Type B pancreatic cell (in vitro differentiated cells): ENCODE measurements at places on chromosomes 11 and 22. TPM values are rescaled to one million over a fixed set of nuclear protein-coding genes. Genes with fewer than 3 reads are reported as not detected.

PATL1 gene
- 35.0 and 37.4 TPM in 2 replicates for total RNA-seq

OR52H1 gene
- not detected in 2 replicates for total RNA-seq

DEPDC7 gene
- total RNA-seq = 3.7 and 6.6 TPM in 2 replicates

DEAF1 gene
- total RNA-seq = 41.0 and 48.1 TPM in 2 replicates

CFAP300 gene
- total RNA-seq = 2.3 and 4.1 TPM in 2 replicates

SMIM35 gene
- 0.17 TPM in 1 of 2 replicates, not detected in the other for total RNA-seq

APOBEC3C gene
- total RNA-seq = 26.0 and 55.3 TPM in 2 replicates

SNX32 gene
- total RNA-seq = 0.76 and 4.2 TPM in 2 replicates

KIF18A gene
- total RNA-seq = 8.1 and 21.8 TPM in 2 replicates

LRRC4C gene
- 5.5 and 14.0 TPM in 2 replicates for total RNA-seq

DNHD1 gene
- 5.6 and 9.9 TPM in 2 replicates for total RNA-seq

DNA sequence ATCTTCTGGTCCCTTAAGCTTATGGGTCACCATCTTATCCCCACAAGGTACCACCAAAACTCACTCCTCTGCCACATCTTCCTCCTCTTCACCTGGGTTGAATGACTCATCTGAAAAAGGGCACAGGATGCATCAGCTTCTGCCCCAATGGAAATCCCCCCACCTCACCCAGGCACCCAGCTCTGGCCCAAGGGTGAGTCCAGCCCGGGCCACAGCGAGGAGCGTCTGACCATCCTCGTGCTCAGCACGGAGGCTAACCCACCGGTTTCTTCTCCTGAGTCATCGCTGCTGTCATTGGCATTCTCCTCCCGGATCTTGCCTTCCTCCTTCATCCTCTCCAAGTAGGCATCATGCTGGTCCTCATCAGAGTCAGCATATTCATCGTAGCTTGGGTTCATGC, 5.3 kb upstream of the TNKS1BP1 start:
- DNase-seq = no peak

DNA sequence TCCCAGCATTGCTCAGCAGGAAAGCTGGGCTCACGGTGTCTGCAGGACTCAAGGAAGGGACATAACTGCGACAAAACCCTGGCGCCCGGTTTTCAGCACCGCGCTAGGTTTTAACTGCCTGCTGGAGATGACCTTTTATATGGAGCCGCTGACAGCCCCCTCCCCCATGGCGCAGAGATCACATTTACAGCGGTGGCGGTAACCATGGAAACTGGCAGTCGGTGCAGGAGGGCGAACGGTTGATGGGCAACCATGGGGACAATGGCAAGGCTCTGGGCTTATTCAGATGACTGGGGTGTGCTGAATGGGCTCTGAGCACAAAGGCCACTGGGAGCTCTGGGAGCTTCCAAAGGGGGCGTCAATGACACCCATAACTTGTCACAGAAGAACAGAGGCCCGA, 37.2 kb downstream of the CELSR1 start:
- DNase-seq = no peak

DNA sequence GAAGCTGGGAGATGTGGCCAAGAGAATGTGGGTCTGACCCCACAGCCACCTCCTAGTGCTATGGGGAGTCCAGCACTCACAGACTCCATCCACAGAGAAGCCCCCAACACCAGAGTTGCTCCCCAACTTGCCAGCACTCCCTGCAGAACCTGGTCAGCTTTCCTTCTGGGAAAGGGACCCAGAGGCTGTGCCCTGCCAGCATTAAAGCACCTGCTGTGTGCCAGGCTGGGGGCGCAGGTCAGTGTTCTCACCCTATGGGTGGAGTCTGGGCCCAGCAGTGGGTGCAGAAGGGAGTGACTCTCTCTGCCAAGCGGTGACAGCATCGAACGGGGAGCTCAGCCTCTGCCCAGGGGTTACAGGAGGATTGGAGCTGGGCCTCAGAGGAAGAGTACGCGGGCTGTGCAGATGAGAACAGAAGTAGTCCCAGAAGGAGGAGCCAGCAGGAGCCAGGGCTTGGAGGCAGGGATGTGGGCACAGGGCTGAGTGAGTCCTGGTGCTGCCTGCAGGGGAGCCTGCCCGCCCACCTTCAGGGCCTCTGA, 114.4 kb downstream of the MPPED1 start:
- DNase-seq = no peak

DNA sequence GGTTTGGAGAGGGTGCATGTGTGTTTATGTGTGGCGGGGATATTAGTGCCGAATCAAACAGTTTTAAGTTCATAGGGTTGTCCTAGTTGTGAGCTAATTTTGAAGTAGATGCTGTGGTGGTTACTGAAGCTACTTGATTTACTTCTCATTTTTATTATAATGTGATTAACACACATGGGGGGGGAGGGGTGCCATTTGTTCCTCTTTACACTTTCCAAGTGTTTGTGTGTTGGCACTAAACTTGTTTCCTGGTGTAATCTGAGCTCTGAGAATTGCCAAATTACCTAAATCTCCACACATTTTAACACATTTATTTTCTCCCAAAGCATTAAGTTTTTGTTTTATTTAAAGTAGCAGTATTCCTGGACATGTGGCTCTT, 60.1 kb downstream of the ZNRF3 start:
- DNase-seq = no peak

GRCh38 chr11:8765294-8765693, 82.7 kb downstream of the RPL27A start:
- DNase-seq = no peak

GRCh38 chr22:41766476-41766875, 34.0 kb upstream of the CCDC134 start:
- no peak for DNase-seq

- DNase-seq = no peak
These were observed 2.7 kb downstream of the RBM14 start for GRCh38 chr11:66619080-66619554.

- no peak for DNase-seq
These were observed 49.9 kb downstream of the BIRC2 start for GRCh38 chr11:102396708-102397563.

DNA sequence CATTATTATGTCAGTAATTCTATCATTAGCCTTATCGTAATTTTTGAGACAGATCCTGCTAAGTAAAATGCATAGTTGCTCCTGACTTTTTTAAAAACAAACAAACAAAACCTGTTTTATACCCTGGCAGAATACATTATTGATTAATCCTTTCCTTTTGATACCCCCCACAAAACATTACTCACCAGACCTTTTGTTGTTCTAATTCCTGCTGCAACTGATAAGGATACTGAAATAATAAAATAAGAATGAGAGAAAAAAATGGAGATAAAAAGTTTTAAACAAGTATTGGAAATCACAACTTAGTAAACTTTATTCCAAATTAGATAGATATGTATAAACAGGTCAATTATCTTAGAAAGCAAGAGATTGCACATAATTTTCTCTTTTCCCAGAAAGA, 28.6 kb downstream of the MS4A4E start:
- no peak for DNase-seq

- no peak for DNase-seq
These were observed 145.9 kb downstream of the CEP164 start for GRCh38 chr11:117473481-117474091.

DNA sequence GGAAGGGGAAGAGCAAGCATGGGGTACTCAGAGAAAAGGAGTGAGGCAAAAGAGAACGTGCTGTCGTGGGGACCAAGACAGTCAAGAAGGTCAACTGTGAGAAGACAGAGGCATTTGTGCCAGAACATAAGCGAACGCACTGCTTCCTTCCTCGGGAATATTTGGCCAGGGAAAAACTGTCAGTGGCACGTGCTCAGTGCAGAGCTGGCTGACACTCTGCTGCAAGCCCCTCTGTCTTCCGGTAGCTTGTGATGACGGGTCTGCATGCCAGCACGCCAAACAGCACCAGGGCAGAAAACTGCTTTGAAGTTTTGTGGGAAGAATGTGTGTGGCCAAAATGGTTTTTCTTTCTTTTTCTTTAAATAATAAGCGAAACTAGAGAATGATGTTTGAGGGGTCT, 60.6 kb downstream of the SMCO4 start:
- no peak for DNase-seq

- peak; percentile 97 for DNase-seq
These were observed 88.1 kb downstream of the KCNQ1 start for GRCh38 chr11:2532704-2533586.

GRCh38 chr11:96016978-96017502, 93.1 kb upstream of the MTMR2 start:
- no peak for DNase-seq

DNA sequence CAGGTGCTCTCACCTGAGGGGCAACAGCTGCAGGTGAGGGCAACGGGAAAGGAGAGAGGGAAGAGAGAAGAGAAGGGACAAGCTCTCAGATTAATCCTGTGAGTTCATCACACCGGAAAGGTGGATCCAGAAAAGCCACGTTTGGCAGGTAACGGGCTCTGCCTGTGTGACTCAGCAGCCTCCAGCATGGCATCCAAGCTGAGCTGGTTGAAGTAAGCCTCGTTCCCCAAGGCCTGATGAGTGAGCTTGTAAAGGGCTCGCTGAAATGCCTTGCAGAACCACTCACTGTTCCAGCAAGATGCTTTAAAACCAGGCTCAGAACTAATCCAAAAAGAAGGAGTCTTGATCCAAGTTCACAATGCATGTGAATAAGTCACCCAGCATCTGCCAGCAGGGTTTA, 206.9 kb upstream of the TMEM45B start:
- DNase-seq = no peak

- no peak for DNase-seq
These were observed 38.3 kb downstream of the PC start for GRCh38 chr11:66919923-66920322.

DNA sequence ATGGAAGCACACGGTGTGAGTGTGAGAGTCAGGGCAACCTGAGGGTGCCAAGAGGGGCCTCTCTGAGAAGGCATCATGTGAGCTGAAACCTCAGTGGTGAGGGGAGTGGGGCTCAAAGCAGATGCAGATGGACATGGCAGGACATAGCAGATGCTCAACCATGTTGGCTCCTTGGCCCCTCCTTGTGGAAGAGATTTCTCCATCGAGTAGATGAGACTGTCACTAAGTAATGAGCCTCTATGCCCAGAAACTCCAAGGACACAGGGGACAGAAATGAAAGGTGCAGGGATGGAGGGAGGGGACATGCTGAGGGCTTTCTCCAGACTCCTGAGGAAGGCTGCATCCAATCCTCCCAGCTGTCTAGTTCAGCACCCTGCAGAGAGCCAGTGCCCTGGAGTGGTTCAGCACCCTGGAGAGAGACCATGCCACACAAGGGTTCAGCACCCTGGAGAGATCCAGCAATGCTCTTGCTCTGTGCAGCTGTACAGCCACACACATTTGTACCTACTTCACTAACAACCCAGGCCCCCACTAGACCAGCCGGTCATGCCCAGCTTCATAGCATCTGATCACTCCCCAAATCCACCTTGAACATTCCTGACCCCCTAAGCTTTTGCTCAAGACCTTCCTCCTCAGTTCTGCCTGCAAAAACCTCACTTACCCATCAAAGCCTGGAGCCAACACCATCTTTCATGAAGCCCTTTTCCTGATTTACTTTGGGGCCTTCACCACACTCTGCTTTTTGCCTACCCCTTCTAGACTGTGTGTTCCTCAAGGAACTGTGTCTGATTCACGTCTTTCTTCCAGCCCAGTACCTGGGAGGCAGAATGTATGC, 252.0 kb downstream of the CTTN start:
- peak; percentile 84 for DNase-seq

GRCh38 chr11:94297985-94298576, 6.3 kb upstream of the IZUMO1R start:
- DNase-seq = no peak

DNA sequence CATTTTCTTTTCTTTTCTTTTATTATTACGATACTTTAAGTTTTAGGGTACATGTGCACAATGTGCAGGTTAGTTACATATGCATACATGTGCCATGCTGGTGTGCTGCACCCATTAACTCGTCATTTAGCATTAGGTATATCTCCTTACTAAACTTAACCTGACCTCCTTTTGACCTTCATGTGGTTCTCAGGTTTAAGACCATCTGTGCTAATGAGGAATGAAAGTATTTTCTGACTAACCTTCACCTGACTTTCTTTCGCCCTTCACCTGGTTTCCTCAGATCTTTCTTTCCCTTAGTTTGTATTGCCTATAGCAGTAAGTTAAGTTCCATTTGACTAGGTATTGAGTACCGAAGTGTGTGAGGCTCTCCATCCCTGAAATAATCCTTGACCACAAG, 6.5 kb downstream of the EXPH5 start:
- DNase-seq = no peak

- no peak for DNase-seq
These were observed 10.3 kb downstream of the CHADL start for GRCh38 chr22:41230401-41230785.

DNA sequence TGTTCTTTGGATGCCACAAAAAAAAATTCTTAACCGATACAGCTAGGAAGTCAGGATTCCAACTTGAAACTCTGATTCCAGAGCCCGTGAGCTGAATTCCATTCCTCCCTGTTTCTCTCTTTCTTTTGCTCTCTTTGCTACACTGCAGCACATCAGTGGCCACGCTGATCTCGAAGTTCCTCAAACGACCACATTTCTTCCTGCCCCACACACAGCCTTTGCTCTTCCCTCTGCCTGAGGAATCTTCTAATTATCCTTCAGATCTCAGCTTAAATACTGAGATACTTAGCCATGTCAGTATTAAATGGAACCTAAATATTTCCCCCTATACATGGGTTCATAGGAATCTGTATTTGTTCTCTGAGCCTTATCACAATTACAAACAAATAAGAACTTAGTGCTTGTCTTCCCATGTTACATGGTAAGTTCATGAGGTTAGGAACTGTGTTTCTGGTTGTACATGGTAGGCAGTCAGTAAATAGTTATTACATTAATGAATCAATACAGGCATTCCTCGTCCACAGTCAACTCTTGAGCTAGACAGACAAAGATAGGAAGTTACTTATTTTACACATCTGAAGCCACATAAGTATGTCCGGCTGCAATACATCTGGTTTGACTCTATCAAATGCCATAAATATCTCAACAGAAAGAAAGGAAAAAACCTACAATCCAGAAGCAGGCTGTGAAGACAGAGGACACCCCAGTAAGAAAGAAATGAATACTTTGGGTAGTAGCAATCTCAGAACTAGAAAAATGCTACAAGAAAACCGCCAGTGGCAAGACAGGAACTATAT, 86.6 kb downstream of the MAML2 start:
- no peak for DNase-seq

DNA sequence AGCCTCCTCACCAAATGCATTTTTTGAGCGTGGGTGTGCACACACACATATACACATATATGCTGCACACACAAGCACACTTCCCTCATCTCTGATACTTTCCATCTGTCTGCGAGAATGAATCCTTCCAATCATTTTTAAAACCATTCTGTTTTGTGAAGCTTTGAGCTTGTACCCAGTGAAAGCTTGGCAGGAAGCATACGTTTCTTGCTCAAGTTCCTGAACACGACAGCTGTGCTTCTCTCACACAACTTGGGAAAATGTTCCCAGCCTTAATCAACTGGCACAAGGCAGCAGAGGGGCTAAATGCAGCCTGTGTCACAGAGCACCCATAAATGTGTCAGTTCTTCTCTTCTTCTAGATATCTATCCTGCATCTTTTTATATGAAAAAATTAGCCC, 524.0 kb upstream of the KIRREL3 start:
- no peak for DNase-seq
